Renal cortical epithelial cell (primary cell): ENCODE measurements at places on chromosomes 6 and 20.
A peak's percentile ranks its signal among the peaks of the same experiment; 100 is the strongest.

- no peak for DNase-seq
Measured at GRCh38 chr6:94668876-94669275, 908.5 kb upstream of the MANEA start.

GRCh38 chr6:41258196-41258493, 28.3 kb downstream of the TREM1 start:
- no peak for DNase-seq

DNA sequence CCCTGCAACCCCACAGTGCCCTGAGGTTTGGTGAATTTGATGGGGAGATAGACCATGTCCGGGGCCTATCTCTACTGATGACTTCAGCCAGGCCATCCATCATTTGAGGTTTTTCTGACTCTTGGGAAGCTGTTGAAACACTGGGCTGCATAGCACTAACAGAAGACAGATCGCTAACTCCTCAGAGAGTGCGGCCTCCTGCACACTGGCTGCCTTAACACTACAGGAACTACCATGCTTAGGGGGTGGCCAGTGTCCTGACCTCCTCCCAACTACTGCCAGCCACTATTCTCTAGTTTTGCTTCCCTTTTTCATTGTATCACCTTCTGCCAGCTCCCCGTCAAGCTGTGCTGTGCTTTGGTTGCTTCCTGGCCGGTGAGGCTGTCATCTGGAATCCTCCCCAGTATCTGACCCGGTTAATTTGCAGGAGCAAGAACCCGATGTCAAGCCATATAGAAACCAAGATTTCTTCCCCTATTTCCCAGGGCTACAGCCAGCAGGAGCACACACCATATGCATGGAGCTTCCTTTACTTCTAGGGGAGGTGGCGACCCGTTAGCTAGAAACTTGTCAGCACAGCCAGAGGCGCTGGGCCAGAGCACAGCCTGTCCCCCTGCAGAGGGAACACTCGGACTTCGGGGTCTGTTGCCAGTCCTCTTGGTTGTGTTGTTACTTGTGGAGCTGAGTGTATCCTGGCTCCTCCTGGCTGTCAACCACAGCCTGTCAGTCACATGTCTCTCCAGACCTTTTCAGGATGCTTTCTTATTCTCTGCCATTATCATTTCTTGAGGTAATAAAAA, 57.3 kb upstream of the TRAF3IP2 start:
- no peak for DNase-seq

GRCh38 chr6:35041086-35041861, 99.9 kb downstream of the TCP11 start:
- no peak for DNase-seq

DNA sequence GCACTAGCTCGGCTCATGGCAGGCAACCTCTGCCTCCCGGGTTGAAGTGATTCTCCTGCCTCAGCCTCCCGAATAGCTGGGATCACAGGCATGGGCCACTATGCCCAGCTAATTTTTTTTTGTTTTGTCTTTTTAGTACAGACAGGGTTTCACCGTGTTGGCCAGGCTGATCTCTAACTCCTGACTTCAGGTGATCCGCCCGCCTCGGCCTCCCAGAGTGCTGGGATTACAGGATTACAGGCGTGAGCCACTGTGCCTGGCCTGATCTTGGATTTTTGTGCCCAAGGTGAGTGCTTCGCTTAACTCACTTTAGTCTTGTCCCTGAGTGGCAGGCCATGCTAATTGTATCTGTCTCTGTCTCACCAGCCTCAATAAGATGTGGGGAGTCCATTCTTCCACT, 78.6 kb downstream of the KCNB1 start:
- DNase-seq, result no peak

GRCh38 chr6:88982720-88983119, 19.3 kb upstream of the RNGTT start:
- peak; percentile 86 for DNase-seq

GRCh38 chr6:99136488-99136887, 188.7 kb upstream of the FBXL4 start:
- DNase-seq, result no peak

- no peak for DNase-seq
Measured at GRCh38 chr6:130908958-130909357, 81.8 kb downstream of the SMLR1 start.

GRCh38 chr6:109702791-109703190, 11.7 kb downstream of the FIG4 start:
- DNase-seq, result no peak

DNA sequence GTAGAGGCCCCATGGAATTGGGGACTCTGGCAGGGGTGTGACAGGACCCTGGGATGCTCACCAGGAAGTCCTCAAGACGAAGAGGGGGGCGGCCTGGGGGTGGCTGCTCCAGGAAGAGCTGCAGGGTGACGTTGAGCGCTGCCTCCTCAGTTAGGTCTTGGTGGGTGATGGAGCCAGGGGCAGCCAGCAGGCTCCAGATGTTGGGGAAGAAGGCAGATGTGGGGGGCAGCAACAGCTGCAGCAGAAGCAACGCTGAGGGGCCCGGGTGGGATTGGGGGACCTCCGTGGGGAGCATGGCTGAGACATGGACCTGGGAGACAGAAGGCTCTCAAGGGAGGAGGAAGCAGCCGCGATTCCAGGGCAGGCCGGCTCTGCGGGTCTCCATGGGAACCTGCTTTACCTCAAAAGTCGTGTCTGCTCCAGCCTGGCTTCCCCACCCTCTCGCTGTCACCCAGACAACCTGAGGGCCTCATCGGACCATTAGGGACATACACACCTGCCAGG, 591 bp downstream of the VWA7 start:
- no peak for DNase-seq

DNA sequence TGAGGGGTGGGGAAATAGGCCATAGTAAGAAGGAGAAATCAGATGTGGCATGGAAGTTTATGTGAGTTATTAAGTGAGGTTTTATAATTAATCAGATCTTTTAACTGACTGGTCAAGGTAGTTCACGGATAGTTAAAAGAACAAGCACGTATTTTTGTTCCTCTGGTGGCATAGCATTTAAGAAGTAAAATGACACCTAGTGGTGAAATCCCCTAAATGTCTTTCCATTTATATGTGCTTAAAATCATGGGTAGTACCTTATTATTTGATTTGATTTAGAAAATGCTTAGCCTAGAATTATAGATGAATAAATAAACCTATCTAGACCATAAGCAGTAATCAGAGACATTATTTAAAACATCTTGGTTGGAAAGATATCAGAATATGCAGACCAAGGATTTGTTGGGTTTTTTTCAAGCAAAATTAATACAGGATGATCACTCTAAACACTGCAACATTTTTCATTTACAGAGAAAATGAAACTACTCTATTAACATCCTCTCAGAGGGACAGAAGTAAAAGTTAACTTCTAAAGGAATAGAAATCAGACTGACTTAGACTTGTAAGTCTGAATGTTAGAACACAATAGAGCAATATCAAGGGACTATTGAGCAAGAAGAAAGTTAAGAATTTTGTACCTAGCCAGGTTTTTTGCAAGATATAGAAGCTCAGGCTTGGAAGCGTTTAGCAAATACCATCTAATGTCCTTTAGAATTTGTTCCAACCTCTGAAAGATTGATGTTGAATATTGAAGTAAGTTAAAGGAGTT, 81.1 kb downstream of the STXBP5 start:
- DNase-seq, result peak; percentile 79

DNA sequence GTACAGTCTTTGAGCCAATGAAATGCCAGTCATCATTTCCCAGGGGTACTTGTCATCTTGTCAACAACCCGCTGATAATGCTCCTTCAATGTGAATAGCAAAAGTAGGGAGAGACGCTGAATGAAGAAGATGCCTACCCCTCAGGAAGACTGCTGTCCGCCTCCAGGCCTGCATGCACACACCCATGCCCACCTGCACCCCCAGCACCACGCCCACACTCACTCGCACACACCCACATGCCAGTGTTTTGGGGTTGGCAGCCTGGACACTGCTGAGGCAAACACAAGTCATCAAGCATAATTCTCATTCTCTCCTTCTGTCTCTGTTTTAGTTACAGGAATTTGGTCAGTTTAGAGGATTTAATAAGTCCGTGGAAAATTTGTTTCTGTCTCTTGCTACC, 63.6 kb downstream of the SYTL3 start:
- no peak for DNase-seq

DNA sequence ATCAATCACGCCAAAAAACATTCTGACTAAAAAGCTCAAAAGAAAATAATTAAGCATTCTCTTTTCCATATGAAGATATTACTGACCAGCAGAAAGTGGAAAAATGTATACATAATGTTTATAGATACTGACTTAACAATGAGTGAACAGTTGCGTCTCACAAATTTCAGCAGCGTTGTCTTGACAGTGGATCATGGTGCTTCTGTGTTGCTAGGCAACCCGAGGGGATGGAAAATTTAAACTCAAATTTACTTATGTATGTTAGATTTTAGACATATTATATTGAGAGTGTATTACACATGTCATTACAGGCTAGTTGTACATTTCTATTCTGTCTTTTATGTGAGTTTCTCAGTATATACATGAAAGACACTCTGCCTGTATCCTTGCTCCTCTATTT, 110.2 kb downstream of the LAMA2 start:
- DNase-seq, result no peak

- DNase-seq, result no peak
Measured at GRCh38 chr20:36472637-36473090, 68.7 kb upstream of the MYL9 start.

GRCh38 chr6:90468080-90468479, 118.8 kb downstream of the MAP3K7 start:
- peak; percentile 81 for DNase-seq

DNA sequence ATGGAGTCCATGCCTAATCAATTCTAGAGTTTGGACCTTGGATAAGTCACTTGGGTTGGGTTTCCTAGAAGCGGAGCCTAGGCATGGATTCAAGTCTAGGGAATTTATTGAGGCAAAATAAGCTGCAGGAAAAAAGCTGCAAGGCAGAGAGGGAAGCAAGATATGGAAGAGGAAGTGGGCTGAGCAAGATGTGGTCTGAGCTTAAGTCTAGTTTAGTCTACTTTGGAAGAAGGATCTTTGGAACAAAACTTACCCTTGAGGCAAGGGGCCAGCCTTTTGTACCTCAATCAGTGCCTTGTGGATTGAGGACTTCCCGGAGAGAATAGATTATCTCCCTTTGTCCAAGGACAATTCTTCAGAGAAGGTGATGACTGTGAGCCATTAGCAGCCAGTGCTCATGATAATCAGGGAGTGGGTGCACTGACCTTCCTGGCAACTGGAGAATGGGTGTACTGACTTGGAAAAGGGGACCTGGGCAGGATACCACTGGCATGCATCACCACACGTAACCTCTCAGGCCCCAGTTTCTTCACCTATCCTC, 10.9 kb downstream of the ZSCAN9 start:
- DNase-seq, result no peak

GRCh38 chr6:18585032-18585573, 198.0 kb downstream of the RNF144B start:
- peak; percentile 81 for DNase-seq

DNA sequence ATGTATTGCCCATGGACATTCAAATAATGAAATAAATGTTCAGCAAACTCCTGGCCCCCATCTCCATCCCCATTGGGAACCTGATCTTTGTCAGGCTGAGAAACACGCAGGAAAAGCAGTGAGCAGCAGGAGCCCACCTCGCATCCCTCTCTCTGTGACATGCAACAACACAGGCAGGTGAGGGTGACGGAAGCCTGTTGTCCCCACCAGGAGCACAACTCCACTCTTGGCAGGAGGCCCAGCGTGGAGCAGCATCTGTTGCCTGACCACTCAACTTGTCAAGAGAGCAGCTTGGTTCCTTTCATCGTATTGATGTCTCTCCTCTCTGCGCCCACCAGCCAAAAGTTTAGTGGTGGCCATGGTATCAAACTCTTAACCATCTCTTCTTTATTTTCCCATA, 586.9 kb upstream of the ARID1B start:
- no peak for DNase-seq

DNA sequence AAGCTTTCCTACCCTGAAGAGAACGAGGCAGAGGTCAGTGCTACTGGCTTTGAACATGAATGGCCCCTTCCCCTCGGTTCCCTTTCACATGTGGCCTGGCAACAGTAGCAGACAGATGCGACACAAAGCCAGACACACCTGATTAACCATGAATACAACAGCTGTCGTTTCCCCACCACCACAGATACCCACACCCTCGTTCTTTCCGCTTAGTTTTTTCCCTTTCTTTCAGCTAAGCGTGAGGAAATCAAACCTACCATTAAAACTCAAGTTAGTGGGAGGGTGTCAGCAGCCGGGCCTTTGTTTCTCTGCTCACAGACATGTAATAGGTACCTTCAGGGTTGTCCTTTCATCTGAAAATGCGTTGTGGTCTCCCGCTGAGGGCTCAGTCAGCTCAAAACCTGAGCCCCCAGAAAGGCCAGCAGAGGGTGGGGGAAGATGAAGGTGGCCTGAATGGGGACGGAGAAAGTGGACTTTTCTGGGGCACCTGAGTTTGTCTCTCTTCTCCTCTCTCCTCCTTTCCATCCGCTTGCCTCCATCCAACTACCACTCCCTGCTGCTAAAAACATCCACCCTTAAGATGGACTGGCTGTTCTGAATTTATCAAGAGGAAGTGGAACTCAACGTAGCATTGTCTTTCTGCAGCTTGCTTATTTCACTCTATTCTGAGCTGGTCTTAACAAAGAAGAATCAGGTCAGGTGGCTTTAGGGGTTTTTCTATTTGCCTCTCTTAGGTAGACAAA, 516.6 kb upstream of the JARID2 start:
- no peak for DNase-seq

DNA sequence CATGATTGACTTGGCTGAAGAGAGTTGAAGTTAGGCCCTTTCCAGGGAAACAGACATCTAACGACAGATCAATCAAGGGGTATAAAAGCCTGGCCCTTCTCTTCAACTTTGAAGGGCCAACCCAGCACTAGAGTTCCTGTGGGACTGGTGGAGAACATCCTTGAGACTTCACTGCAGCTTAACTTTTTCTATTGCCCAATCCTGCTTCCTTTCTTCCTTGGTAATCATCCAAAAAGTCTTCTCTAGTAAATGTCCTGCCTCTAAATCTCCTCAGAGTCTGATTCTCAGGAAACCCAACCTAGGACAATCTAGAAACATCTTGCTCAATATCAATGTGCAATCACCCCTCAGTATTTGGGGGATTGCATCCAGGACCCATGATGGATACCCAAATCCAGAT, 1.9 kb downstream of the MKKS start:
- no peak for DNase-seq

GRCh38 chr20:59010995-59011873, 4.2 kb upstream of the CTSZ start:
- DNase-seq, result peak; percentile 87

- no peak for DNase-seq
Measured at GRCh38 chr6:169763308-169763707, 11.9 kb downstream of the ERMARD start.

- no peak for DNase-seq
Measured at GRCh38 chr20:24164360-24164759, 175.8 kb upstream of the GGTLC1 start.

GRCh38 chr6:147667082-147667481, 158.6 kb downstream of the SAMD5 start:
- DNase-seq, result no peak

DNA sequence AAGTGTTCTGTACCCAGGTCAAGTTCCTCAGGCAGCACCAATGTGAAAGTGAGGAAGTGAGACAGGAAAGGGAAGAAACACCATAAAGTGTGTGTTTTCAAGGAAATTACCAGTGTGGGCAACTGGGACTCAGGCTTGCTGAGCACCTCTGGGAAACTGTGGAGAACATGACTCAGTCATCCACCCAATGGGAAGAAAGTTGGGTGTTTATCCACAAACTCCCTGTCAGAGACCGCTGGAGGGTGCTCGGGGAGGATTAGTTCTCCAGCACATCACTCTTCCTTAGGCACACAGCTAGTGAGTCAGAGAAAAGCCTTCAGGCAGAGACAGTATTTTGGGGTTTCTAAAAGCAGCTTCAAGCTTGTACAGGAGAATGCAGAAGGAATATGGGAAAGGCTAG, 93.6 kb downstream of the PCSK2 start:
- no peak for DNase-seq

GRCh38 chr20:52124821-52125220, 66.8 kb downstream of the ZFP64 start:
- no peak for DNase-seq
